ENCODE measurements at places on chromosomes 6 and 20.

DNA sequence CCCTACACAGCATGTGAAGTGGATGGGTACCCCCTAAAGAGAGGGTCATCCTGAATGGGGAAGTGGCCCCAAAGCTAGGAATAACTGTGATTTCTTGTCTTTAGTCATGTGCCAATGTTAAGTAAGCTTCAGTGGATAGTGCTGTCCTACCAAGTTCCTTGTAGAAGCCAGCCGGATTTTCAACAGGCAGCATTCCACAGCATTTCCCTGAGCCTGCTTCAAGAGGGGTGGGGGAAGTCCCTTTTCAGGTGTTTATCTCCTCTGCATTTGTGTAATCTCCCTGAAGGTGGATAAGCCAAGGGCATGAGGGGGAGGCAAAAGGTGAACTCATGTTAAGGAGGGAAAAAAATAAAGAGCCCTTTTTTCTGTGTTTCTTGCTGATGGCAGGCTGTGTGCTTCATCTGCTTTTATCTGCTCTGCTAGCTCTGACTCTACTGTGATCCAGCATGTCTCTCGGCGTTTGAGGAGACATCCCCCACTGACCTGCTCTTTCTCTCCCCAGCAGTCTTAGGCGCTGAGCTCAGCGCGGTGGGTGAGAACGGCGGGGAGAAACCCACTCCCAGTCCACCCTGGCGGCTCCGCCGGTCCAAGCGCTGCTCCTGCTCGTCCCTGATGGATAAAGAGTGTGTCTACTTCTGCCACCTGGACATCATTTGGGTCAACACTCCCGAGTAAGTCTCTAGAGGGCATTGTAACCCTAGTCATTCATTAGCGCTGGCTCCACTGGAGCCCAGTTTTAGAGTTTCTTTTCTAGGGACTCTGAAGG is 1.9 kb downstream of the EDN1 start:
- DNase-seq = no peak

DNA sequence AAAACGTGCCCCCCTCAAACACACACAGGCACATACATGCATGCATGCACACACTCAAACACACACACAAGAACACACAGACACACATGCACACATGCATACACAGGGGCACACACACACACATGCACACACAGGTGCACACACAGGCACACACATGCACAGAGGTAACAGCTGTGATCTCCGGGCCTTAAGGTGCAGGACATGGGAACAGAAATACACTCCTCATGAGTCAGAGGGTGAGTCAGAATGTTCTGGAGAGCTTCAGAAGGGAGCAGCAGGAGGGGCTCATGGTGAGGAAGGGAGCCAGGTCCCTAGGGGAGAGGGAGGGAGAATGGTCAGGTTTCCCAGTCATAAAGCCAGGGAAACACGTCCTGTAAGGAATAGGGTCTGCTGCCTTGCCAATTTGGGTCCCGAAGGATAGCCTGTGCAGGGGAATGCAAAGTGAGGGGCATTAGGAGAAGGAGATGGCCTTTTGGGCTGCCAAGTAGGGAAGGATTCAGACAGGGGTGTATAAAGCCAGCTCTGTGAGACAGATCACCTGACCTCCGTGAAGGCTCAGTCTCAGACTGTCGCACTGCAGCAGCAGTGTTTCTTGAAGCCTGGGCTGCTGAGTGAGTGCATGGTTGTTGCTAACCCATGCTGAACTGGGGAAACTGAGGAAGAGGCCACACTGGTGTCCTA is 123.9 kb downstream of the MAFB start:
- DNase-seq = no peak

DNA sequence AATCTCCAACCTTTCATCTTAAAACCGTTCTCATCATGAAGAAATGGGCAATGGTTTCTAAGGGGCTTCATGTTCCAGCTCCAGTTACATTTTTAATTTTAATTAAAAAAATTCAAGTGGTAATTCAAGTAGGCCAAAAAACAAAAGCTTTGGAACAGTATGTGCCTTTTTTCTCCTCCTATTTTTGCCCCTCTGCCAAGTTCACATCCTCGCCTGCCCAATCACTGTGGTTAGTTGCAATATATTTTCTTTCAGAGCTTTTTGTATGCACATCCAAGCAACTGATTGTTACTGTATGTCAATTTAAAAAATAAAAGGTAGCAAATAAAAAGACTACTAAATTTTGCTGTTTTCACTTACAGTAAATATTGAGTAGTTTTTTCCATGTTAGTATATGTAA is 99.8 kb upstream of the B3GAT2 start:
- DNase-seq = no peak

DNA sequence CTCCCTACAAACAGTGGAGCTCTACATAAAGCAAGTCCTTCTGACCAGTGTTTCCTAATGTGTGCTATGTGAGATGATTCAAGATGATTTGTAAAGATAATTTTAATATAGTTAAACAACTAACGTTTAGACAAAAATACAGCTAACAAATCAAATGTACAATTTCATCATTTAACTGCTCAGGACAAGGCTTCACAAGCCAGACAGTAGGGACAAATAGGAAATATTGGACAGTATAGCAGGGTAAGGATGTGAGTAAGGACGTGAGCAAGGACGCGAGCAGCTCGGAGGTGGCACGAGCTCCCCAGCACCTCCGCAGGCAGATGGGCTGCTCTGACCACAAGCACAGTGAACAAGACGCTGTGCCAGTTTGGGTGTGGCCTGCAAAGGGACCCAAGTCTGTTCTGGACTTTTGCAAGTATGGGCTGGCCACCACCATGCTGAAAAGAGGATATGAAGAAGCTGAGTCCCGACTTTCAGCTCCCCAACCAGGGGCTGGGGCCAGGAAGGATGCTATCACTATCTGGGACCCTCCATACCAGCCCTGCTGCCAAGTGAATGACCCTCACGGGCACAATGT is 14.5 kb downstream of the DIDO1 start:
- DNase-seq = no peak

- peak; percentile 72 for DNase-seq
Measured at GRCh38 chr20:35273449-35274171, 4.3 kb downstream of the MMP24OS start.

DNA sequence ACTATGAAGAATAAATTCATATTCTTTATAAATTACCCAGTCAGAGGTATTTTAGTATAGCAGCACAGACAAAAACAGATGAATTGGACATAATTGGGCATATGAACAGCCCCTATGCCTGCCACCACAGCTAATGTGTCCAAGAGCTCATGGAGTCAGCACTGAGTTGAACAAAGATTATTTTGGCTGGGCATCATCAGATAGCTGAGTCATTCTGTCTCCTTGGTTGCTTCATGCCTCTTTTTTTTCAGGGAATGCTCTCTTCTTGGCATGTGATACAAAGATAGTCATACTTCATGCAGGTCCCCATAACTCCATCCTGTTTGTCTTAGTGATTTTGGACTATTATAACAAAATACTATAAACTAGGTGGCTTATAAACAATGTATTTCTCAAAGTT is 275.6 kb downstream of the TENT5A start:
- DNase-seq = no peak

DNA sequence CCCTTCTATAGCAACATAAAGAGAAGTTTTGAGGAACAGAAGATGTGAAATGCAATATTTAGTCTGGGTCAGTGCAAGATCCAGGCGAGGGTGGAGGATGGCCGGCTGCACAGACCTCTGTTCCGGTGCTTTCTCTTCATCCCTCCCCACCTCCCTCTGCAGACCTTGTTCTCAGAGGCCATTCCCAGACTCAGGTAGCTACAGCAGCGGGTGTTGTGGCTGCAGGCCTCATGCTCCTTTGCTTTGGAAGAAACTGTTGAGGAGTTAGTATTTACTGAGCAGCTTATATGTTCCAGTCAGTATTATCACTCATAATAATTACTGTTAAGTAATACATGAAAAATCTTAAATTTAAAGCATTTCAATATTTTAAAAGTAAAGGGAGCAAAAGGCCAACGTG is 1.7 kb downstream of the BTN3A3 start:
- peak; percentile 36 for DNase-seq

GRCh38 chr6:142395768-142396231 is 94.0 kb downstream of the ADGRG6 start:
- DNase-seq = no peak

DNA sequence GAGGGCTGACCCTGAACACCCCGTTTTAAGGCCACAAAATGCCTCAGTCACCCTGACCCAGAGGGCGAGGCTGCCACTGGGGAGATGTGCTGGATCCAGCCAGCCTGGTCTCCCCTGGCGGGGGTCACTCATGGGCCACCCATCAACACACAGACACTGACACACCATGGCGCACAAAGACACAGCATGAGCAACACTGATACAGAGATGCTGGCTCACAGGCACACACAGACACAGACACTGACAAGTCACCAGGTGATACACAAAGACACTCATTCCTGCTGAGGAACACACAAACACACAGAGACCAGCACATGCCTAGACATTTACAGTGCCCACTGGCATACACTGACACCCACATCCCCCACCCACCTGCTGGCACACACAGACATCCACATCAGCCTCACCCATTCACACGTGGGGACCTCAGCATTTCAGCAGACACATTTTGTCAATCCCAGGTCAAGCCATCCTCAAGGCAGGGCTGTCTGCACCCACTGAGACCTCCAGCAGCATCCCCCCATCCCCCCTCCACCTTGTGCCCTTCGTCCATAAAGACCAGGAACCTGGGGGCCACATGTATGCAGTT is 63.4 kb downstream of the MDGA1 start:
- DNase-seq = no peak

GRCh38 chr20:24951536-24952083 is 2.5 kb downstream of the CST7 start:
- peak; percentile 25 for DNase-seq

DNA sequence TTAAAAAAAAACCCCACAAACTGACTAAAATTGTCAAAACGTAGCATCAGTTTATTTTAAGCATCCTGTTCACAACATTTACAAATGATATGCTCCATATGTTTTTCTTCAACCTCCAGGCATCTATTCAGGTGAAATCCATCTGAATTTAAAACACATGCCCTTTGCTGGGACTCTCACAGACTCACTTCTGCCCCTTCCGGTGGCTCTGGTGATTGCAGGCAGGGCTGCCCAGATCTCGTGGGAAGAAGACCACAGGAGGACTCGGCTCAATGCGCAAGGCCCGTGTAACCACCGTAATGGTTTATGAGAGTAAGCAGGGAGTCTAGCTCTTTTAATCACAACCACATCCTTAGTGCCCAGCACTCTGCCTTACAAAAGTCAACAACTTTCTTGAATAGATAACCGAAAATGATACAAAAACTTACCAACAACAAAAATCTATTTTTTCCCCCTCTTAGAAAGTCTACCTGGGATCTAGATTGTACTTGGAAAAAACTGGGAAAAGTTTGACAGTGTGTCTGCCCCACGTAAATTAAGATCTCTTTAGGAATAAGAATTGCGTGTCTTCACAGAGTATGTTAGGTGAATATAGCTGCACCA is 139.1 kb downstream of the KIF16B start:
- no peak for DNase-seq

DNA sequence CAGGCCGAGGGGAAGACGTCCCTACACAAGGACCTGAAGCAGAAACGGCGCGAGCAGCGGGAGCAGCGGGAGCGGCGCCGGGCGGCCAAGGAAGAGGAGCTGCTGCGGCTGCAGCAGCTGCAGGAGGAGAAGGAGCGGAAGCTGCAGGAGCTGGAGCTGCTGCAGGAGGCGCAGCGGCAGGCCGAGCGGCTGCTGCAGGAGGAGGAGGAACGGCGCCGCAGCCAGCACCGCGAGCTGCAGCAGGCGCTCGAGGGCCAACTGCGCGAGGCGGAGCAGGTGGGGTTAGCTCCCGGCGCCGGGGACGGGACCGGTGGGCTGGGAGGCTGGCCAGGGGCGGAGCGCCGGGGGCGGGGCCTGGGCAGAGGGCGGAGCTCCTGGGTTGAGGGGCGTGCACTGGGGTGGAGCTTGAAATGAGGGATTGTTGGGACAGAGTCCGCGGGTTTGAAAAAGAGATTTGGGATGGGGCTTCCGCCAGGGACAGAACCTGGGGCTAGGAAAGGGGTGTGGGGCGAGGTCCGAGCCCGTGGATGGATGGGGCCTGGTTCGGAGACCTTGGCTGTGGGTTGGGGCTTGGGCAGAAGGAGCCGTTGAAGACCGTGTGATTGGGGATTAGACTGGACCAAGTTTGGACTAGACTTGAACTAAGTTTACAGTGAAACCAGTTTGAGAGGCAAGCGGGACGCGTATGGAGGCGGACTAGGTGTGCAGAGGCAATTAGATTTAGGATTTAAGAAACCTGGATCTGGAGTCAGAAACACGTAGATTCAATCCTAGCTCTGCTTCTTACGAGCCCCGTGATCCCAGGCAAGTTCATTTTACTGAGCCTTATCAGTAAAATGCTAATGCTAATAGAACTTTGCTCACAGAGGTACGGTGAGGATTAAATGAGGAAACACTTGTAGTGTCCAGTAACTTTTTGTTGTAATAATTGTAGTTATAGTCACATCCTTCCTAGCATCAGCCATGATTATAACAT is 20.9 kb downstream of the DEF6 start:
- DNase-seq = peak; percentile 78

DNA sequence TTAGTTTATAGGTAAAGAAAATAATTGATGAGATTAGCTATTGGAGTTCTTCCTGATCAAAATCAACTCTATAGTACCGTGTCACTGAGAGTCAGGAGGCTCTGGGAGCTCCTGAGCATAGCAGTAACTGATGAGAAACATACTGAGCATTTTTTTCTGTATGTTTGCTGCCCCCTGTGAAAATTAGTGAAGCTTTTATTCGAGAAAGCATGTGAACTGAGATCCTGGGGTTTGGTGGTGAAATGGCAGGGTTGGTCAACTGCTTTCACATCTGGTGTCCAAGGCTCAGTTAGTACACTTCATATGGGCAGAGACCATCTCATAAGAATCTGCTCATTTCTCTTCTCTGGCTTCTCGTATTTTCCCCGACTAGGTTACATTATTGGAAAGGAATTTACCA is 4.1 kb upstream of the ABT1 start:
- no peak for DNase-seq

DNA sequence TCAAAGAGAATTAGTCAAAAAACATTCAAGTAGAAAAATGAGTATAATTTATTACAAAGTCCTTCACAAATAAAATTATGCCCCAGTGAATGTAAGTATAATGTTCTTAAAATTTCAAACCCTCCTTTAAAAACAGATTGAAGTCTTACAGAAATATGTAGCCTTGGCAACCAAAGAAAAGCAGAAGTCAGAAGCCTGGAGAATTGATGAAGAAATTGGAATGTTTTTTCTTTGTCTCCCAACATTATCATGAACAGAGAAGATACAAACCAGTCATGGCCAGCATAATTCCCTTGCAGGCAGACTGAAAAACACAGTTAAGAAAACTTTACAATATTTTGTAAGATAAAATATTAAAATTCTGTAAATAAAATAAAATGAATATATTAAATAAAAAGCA is 221.9 kb downstream of the TBC1D32 start:
- DNase-seq = no peak

Data from dorsolateral prefrontal cortex (tissue), 122 donors.